Stimulated activated effector memory CD8-positive, alpha-beta T cell treated with anti-CD3 and anti-CD28 coated beads, Interleukin-12 subunit alpha, Interleukin-12 subunit beta, amount 100 ng/mL, for 72 hours (primary cell): ENCODE measurements at places on chromosomes 5 and 9.
A peak's percentile ranks its signal among the peaks of the same experiment; 100 is the strongest.

- no peak for DNase-seq
Measured at GRCh38 chr5:145536133-145536532, 299.0 kb downstream of the PRELID2 start.

GRCh38 chr9:89361031-89361430 lies 42.7 kb downstream of the SECISBP2 start:
- DNase-seq = no peak

- no peak for DNase-seq
Measured at GRCh38 chr5:172267943-172268342, 15.6 kb downstream of the UBTD2 start.

DNA sequence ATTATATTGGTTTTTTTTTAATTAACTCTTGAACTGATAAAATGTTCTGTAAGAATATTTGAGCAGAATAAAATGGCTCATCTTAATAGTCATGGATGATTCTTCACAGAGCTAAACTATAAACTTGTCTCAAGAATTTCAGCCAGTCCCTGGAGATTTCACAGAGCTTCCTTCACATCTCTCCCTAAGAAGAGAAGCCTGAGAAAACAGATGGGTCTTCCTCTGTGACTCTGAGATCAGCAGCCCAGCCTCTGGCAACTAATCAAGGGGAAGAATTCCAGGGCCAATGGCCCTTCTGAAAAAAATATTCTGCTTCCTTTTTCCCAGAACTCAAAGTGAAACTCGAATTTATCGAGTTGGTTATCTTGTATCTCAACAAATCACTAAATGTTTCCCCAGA lies 122.2 kb upstream of the ITGA1 start:
- DNase-seq = no peak

DNA sequence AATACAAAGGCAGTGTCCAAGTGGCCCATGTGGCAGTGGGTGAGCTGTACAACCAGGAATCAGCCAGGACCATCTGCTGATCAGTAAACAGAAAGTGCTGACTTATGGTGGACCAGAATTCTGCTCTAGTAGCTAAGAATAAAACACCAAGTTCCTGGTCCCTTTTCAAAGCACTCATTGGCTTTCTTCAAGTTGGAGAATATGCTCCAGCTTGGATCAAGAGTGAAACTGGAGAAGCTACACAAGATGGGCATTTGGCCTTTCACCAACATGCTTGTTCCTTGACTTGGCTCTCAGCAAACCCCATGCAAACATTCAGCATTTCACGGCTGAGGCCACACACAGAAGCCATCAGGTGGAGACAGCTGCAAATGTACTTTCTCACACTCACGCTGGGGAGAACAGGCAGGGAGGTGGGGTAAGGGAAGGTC lies 32.1 kb downstream of the MARCHF3 start:
- no peak for DNase-seq

DNA sequence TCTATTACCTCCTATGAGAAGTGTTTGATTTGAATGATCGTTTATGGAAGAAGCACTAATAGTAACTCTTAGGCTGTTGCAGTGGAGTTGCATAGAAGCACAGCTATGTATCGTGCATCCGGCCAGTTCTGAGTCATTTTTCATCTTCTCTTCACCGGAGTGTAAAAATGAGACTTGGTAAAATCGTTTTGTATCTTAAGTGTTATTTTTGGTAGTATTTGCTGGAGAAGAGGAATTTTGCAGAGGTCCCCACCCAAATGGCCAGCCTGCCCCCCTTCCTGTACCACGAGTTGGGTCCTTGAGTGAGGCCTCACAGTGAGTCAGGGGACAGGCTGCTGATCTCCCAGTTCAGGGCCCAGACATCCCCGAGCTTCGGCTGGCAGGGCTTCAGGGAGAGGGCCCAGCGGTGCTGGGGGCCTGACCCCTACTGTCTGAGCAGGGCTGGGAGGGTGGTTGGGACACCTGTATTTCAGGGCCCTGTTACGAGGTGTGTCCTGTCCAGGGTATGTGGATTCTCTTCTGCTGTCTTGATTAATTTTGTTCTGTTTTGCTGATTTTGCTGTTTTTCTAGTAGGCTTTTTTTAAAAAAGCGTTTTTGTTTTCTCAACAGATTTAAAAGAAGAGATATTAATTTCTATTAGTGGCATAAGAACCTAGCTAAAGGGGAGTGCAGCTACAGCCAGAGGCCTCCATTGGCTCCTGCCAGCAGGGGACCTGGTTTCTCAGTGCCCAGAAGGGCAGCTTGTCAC lies 210.8 kb downstream of the TRIO start:
- no peak for DNase-seq

- no peak for DNase-seq
Measured at GRCh38 chr5:159186319-159186718, 23.0 kb downstream of the RNF145 start.

DNA sequence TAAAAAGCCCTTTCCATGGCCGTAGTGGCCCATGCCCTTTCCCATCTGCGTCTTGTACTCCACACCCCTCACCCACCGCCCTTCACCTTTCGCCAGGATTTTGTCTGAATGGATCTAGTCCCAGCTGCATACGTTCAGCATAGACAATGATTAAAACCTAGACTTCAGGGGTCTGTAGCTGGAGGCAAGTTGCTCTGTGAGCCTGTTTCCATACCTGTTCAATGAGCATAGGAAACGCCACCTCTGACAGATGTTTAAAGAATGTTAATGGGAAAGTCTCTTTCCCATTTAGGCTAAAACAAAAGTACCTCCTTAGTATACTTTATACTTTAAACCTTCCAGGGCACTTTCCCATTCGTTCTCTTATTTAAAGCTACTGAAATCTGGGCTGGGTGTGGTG lies 105.7 kb downstream of the SPRY4 start:
- DNase-seq = no peak

GRCh38 chr5:179606071-179606909 lies 17.2 kb downstream of the HNRNPH1 start:
- no peak for DNase-seq

GRCh38 chr5:168076561-168076991 lies 214.9 kb upstream of the WWC1 start:
- no peak for DNase-seq

- no peak for DNase-seq
Measured at GRCh38 chr9:132597073-132597775, 14.8 kb downstream of the BARHL1 start.

GRCh38 chr9:80899208-80899607 lies 790.1 kb downstream of the TLE1 start:
- DNase-seq = no peak

GRCh38 chr9:109456811-109457210 lies 41.3 kb downstream of the PTPN3 start:
- no peak for DNase-seq

DNA sequence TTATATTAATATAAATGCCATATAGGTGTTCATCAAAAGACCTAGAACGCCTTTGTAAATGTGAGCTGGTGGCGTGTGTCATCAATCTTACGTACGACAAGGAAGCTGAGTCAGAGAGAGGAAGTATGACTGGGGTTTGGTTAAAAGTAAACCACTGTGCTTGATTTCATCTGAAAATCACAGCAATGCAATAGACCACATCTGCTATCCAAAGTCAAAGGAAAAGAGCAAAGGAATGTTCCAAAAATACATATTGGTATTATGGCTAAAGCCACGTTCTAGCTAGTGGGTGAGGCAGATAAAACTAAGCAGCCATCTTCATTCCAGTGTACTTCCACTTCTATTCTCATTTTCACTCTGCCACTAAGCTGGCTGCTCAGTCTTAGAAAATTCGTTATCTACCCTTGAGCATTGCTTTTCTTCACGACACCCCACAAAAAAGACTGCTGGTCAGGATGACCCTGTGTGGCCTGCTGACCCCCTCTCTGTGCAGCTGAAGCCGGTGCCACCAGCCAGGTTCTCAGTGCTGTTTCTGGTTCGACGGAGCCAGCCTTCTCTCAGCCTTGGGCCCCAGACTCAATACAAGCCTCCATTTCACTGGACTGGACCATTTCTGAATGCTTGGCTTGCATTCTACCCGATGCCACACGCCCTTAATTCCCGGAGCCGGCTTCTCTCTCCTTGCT lies 23.8 kb downstream of the SHC3 start:
- DNase-seq = peak; percentile 47

DNA sequence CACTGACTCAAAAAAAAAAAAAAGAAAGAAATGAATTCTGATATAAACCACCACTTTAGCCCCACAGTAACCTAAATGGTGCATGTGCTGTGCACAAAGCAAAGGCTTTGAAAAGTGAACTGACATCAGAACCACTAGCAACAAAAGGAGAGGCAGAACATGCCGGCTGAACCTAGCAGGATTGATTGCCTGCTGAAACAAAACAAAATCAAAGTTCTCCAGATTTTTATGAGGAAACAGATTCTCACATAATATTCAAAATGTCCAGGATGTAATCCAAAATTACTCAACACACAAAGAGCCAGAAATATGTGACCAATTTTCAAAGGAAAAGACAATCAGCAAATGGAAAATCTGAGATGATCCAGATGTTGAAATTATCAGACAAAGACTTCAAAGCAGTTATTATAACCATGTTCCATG lies 37.9 kb downstream of the UBTD2 start:
- no peak for DNase-seq

- no peak for DNase-seq
Measured at GRCh38 chr9:113695901-113696300, 180.2 kb upstream of the ZNF618 start.

DNA sequence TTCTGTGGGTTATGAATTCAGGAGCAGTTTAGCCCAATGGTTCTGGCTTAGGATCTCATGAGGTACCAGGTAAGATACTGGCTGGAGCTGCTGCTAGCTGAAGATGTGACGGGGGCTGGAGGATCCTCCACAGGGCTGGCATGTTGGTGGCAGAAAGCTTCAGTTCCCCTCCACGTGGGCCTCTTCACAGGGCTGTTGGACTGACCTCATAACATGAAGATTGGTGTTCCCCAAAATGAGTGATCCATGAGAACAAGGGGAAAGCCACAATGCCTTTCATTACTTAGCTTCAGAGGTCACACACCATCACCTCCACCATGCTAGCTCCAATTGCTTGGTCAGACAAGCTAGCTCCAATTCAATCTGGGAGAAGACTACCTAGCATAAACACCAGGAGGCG lies 8.5 kb upstream of the S100Z start:
- no peak for DNase-seq

GRCh38 chr9:129640086-129640870 lies 1.7 kb downstream of the ASB6 start:
- DNase-seq = no peak

DNA sequence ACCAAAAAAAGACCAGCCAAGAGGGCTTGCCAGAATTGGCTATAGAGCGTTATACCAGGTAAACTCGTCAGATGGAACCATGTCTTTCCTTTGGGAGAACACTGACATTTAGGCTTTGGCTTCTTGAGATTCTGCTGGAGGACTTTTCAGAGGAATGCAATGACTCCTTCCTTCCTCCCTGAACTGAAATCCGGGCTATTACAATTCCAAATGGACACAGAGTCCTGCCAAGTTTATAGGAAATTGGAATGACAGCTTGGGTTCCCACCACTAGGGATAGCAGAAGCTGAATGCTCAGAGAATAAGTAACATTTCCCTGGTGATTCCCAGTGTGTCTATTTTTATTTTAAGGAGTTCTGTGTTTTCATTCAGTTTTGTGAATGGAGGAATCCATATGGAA lies 143.0 kb downstream of the FGF1 start:
- no peak for DNase-seq

DNA sequence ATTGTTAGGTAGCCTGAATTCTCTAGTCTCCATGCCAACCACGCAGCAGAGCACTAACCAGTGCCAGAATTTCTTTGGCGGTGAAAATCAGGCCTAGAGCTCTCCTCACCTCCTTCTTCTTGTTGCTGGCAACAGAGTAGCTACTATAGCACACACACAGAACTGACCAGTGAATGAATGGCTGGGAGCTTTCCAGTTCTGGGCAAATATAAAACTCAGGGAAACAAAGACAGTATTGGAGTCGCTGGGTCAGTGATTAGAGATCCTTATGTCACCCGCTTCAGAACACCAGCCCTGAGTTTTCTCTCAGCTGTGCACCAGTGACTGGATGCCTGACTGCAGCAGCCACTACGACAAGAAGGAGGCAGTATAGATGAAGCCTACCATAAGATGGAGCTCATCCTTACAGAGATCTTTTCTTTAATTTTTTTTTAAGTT lies 26.9 kb upstream of the FEM1C start:
- no peak for DNase-seq

- DNase-seq = no peak
Measured at GRCh38 chr9:100098046-100098886, 534 bp downstream of the ERP44 start.

- DNase-seq = no peak
Measured at GRCh38 chr5:56323505-56323904, 90.4 kb upstream of the ANKRD55 start.

DNA sequence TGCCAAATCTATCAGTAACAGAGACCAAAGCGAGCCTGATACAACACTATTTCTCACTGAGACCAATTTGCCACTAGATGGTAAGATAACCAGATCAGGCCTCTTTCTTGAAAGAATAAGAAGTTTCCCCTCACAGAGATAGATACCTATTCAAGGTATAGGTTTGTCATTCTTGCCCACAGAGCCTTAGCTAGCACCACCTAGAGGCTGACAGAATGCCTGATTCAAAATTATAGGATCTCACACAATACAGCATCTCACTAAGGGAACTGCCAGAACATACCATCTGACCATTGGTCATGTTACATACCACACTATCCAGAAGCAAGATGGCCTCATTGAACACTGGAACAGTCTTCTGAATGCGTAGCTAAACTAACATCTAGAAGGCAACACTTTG lies 166.6 kb upstream of the HCN1 start:
- no peak for DNase-seq

GRCh38 chr9:134299068-134299467 lies 27.2 kb upstream of the RXRA start:
- DNase-seq = no peak

DNA sequence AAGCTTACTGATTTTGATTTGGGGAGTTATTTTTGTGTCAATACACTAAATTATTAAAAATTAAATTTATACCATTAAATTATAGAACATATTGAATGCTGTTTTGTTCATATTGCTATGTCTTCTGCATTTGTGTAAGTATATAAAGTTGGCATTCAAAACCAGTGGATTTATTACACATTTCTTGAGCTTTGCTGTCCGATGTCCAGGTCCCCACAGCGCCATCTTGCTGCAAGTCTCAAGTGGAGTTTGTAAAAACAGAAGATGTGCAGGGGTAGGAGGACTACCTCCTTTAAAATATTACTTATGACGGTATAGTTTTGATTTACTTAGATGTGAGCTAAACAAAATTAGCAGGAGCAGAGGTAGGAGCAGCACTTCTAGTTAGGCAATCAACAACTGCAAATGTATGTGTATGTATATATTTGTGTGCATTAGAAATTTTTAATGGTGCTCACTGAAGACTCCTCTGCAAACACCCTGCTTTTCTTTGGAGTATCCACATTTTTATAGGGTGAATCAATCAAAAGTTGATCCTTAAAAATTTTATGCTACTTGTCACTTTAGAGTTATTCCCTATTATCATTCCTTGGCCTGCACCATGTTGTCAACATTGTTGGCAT lies 37.4 kb downstream of the CPEB4 start:
- no peak for DNase-seq
